ENCODE measurements at places on chromosomes 3 and 15.

- DNase-seq: no peak
Measured at GRCh38 chr15:42024303-42024702, 3.5 kb upstream of the PLA2G4E start.

DNA sequence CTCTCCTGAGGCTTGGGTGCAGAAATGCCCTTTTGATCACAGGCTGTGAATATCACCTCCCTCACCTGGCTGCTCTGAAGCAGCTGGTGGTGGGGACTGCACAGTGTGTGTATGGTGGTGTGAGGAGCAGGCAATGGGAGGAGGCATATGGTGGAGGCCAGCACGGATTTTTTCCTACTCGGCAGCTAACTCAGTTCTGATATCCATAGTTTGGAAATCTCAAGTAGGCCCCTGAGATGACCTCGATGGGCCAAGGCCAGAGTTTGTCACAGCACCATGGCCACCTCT is 21.3 kb upstream of the CXCR6 start:
- DNase-seq: no peak

DNA sequence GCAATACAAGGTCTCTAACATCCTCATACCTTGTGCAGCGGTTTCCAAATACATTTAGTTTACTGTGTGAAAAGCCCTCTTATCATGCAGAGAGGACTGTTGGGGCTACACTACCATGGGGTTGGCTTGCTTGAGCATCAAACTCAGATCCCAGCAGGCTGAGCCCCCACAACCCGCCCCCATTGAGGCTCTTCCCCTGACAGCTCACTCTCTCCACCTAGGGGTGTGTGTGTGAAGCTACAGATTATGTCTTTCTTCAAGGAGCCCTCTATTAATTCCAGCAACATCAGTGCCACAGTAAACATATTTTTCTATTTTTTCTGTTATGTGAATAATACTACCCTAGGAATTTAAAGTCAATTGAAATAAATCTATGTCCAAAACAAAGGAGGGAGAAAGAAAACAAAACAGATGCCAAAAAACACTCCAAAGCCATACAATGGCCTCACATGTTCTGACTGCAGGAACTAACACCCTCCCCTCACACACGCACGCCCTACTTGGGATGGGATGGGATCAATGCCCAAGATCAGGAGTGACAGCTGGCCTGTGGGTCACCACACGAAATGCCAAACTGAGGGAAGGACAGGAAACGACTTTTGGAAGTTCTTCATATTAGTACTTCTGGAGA is 14.7 kb downstream of the TM4SF4 start:
- no peak for DNase-seq

DNA sequence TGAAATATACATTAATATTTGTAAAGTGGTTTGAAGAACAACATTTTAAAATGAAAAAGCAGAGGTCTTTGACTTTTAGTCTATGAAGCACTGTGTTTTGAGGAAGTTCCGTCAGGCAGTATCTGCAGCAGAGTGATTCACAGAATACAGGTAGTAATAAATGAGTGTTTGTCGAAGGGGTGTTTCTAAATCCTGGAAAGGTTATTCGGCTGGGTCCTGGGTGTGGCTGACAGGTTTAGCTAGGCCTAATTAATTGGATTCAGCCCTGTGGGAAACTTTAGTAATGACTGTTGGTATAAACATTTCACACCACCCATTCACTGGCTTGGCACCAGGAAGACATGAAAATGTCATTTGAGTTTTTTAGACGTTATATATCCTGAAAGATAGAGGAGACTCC is 51.3 kb downstream of the TIPARP start:
- DNase-seq: no peak

- DNase-seq: no peak
Measured at GRCh38 chr15:63338170-63338569, 43.5 kb downstream of the CA12 start.

DNA sequence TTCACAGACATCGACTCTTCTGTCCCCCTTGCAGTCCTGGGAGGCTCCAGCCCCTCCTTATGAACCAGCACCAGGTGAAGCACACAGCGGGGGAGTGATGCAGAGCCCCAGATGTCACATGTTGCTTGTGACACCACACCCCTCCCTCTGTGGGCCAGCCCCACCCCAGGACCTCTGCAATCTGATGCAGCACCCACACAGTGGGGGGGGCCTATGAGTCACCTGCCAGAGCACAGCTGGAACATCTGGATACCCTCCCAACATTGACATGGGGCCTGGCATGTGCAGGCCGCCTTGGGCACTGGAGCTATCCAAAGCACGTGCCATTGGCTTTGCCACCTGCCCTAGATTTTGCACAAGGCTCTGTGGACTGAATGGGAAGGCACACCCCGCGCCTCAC is 70.5 kb downstream of the FEM1B start:
- no peak for DNase-seq

- DNase-seq: no peak
Measured at GRCh38 chr3:87805670-87806069, 253.1 kb downstream of the CGGBP1 start.

DNA sequence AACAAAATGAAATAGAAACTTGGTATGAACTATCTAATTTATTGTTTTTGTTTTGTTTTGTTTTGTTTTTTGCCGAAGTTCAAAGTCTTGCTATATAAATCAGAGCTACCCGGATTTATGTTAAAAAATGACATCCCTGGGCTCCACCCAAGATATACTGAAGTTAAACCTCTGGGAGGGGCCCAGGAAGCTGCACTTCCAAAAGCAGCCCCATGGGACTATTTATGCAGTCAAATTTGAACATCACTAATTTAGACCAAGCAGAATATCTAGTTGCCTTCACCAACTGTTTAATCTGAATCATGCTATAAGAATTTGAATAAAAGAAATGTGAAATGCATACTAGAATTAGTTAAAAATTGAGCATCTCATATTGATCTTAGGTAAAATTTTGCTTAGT is 32.2 kb downstream of the PEX5L start:
- DNase-seq: no peak

DNA sequence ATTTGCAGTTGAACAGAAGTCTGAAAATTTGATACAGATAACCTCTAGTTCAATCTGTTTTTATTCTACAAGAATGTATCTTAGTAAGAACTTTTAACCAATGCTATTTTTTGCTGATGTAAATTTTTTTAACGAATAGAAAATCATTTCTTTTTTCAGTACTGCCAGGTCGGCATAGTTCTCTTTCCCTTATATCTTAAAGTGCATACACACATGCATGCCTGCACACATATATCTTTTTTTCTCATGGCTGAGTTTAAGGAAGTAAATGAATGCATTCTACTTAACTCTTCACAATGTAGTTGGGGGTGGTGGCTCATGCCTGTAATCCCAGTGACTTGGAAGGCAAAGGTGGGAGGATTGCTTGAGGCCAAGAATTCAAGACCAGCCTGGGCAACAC is 48.4 kb downstream of the BLM start:
- DNase-seq: no peak

DNA sequence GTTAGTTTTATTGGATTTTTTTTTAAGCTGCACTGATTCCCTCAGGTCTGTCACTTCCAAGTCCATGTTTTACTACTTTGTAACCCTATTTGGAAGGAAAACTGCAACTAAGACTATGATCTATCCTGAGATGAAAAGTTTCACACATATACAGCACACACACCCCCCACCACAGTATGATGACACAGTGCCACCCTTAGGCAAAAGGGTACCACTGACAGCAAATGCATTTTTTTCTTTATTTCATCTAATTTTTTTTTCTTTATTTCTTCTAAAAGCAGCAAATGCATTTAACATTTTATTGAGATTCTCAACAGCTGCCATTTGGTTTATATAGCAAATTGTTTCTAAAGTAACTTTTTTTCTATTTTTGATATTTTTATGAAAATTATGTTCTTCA is 21.2 kb downstream of the NGRN start:
- no peak for DNase-seq

DNA sequence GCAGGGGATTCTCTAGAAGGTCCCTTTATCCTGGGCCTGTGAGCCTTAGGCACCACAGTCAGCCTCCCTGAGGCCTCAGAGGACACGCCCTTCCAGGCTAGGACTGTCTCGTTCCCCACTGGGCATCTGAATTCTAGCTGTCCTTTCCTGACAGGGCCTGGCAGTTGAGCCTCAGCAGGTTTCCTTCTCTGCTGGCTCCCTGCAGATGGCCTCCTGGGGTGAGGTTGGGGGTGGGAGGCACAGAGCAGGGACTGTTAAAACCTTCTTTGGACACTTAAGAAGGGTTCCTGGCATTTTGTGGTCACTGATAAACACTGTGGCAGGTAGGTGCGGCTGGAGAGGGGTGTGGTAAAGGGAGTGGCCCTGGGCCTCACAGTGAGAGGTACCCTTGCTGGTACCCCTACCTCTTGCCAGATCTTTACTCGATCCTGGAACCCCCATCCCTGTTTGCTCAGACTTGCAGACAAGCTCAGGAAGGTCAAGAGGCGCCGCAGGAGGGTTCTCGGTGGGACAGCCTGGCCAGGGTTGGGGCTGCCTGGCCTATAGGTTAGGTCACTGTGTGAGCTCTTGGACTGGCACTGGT is 8.5 kb downstream of the CLK3 start:
- DNase-seq: no peak

Data from activated T-helper 1 cell treated with Interleukin-2 at 50 U/mL for 16 hours (primary cell).